DMS79 (cell line): ENCODE measurements at places on chromosomes 1 and 21.
A peak's percentile ranks its signal among the peaks of the same experiment; 100 is the strongest.

GRCh38 chr1:118209648-118210047 is 24.6 kb upstream of the SPAG17 start:
- DNase-seq: no peak

DNA sequence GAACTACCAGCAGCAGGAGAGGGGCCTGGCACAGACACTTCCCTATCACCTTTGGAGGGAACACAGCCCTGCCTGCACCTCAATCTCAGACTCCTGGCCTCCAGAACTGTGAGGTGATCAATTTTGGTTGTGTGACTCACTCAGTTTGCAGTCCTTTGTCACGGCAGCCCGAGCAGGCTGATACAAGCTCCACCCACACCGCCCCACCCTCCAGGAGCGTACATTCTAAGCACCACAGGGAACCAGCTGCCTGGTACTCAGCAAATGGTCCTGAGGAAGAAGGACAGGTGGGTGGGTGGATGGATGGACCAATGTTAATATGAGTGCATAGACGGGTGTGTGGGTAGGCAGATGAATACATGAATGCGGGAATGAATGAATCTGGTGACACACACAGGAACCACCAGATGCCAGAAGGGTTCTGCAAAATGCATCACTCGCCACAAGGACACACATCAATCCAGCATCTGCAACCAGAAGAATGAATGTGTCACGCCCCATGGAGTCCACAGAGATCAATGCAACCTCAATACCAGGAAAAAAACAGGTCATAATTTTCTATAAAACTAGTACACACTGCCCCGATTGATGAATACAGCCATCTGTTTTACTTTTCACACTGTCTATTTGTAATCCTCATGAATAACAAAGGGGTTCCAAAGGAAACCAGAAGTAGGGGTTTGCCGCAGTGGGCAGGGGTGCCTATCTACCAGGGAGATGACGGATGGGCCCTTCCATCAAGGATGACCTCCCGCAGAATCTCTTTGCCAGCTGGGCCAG is 284.5 kb downstream of the NPHP4 start:
- no peak for DNase-seq

DNA sequence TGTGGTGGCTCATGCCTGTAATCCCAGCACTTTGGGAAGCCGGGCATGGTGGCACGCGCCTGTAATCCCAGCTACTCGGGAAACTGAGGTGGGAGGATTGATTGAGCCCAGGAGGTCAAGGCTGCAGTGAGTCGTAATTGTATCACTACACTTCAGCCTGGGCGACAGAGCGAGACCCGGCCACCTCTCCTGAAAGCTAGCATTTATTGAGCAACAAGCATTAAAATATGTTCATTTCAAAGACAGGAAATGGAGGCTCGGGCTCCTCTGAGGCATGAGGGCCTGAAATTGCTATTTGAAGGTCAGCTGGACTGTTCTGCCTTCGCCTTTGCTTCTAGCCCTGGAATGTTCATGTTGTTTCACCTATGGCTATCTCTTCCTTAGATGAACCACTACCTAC is 34.5 kb downstream of the SPATA21 start:
- DNase-seq: no peak

DNA sequence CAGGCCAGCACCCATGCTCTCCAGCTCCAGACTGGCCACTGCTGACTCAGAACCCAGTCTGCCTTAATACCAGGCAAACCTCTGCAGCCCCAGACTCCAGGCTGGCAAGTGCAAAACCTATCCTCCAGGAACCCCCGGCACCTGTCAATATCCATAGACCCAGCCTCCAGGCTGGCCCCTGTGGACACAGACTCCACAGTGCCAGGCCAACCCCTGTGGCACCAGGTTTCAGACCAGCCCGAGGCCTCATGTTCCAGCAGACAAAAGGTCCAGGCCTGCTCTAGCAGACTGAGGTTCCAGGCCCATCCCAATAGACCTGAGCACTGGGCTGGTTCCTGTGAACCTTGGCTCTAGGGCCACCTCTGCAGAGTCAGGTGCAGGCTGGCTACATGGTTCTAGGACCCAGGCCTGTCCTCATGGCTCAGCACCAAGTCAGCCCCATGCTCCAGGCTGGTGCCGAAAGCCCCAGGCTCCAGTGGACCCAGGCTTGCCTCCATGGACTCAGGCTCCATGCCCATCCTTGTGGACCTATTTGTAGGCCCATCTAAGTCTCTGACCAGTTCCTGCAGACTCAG is 118.2 kb downstream of the WDR3 start:
- no peak for DNase-seq

- DNase-seq: no peak
Measured at GRCh38 chr1:171219346-171220080, 28.8 kb upstream of the FMO1 start.

DNA sequence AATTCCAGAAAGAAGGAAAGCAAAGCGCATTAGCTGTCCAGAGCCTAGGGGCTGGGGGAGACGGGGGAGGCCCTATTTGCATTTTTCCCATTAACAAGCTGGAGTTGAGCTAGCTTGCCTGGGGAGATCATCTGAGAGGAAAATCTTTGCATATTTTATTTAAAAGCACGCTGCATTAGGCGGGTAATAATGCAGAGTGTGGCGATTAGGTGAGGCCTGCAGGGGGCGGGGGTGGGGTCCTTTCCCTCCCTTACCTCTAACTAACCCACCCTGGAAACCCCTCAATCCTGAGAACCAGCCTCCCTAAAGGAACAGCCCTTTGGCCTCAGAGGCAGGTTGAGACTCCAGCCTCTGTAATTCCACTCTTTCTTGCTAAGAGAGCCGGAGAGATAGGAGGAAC is 16.2 kb downstream of the C1orf216 start:
- DNase-seq: no peak

DNA sequence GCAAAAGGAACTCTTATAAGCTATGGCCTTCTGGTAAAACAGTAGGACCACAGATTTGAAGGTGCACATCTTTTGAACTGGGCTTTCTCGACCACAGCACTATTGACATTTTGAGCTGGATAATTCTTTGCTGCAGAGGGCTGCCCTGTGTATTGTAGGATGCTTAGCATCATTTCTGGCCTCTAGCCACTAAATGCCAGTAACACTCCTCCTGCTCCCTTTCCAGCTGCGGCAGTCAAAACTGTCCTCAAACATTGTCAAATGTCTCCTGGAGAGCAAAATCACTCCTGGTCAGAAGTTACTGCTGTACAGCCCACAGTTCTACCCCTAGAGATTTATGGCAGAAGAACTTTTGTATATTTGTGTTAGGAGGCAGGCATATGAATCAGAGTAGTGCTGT is 836.7 kb downstream of the PLA2G4A start:
- no peak for DNase-seq

DNA sequence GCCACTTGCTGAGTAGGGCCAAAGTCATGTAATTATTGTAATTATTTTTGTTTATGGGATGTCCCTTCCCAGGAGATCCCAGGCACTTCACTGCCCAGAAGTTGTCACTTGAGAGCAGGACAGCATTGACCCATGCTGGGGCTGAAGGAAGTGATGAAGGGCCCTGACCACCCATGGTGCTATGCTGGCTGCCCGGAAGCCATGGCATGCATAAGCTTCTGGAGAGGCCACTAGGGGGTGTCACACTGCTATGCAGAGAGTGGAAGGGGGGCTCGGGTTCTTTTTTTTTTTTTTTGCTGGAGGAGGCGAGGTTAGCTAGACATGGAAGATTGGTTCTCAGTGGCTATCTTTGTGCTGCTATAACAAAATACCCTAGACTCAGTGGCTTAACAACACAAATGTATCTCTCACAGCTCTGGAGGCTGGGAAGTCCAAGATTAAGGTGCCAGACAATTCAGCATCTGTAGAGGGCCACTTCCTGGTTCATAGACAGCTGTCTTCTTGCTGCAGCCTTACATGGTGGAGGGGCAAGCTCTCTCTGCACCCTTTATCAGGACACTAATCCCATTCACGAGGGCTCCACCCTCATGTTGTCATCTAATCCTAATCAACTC is 84.9 kb downstream of the CNIH3 start:
- DNase-seq: no peak

DNA sequence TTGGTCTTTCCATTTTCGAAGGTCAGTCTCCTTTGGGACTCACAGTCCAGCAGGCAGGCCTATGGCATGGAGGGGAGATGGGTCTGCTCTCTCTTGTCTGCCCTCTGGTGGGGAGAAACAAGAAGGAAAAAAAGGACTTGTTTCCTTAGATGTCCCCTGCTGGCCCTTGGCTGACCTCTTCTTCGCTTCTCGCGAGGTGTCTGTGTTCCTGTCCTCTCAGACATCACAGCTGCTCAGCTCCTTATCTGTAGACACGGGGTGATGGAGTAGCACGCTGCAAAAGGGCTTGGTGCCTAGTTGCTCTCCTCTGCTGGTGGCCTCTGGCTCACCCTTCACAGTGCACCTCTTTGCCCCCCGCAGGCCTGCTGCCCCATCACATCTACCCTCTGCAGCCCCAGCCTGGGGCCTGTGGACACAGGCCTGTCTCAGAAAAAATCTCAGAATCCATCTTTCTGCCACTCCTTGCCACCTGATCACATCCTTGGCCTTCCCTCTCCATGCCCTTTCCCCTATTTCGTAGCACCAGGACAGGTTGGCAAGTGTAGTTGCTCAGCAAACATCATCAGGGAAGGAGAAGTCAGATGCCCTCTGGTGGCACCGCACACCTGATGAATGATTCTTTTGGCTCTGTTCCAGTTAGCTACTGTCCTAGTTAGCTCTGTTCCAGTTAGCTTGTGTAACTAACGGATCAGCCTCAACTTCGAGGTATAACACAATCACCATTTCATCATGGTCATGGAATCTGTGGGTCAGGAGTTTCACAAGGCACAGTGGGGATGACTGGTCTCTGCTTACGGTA is 18.7 kb upstream of the AK2 start:
- peak; percentile 27 for DNase-seq

DNA sequence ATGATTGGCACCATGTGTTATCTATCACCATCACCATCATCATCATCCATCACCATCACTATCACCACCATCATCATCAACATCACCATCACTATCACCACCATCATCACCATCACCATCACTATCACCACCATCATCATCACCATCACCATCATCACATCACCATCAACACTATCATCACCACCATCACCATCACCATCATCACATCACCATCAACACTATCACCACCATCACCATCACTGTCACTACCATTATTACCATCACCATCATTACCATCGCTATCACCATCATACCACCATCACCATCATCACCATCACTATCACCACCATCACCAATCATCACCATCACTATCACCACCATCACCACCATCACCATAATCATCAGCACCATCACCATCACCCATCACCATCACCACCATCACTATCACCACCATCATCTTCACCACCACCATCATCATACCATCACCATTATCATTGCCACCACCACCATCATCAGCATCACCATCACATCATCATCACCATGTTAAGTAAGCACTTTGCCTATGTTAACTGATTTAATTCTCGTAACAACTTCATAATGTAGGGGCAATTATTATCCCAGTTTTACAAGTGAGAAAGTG is 112.8 kb downstream of the LIPI start:
- DNase-seq: no peak

- DNase-seq: peak; percentile 88
Measured at GRCh38 chr1:51622455-51622913, 5.6 kb downstream of the OSBPL9 start.

GRCh38 chr1:150118716-150119115 is 31.0 kb upstream of the PLEKHO1 start:
- no peak for DNase-seq

GRCh38 chr21:35294231-35294898 is 245.3 kb upstream of the RUNX1 start:
- peak; percentile 13 for DNase-seq

GRCh38 chr1:183840140-183840539 is 35.2 kb downstream of the RGL1 start:
- DNase-seq: no peak

DNA sequence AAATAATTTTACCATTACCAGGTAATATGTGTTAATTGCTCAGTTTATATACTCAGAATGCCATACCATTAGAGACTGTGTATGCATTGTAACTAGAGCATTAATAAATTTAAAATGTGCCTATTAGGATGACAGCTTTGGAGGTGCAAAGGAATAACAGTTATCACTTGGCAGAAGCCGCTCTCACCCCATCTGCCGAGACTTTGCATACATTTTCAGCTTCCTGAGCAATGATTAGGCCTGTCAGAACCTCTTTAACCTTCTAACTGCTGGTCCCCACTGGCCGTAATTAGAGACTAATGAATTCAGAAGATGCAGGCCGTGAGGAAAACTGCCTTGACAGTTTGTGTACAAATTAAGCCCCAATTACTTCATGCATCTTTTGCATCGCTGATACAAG is 158.0 kb upstream of the PROX1 start:
- DNase-seq: no peak

DNA sequence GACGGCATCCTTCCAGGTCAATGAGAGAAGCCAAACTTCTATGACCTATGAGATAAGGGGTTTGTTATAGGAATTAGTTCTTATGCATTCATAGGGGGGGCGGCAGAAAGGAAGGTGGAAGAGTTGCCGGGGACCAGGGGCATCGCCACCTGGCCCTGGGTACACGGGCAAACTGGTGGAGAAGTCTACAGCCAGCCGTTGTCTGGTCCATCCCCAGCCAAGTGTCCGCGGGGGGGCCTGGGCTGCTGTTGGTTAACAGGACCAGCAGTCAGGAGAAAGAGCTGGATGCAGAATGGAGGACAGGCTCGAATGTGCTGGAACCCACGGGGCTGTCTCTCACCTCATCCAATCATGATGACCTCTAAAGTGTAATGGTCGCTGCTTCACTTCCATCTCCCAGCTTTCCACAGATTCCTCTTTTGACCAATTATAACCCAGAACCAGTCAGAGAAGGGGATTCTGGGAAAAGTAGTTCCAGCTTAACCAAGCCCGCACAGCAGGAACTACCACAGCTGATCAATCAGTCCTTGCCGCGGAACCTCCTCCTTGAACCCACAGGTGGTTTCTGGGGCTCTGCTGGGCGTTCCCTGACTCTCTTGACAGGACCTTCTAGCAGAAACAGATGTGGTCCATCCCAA is 17.8 kb downstream of the TMEM51 start:
- DNase-seq: no peak

DNA sequence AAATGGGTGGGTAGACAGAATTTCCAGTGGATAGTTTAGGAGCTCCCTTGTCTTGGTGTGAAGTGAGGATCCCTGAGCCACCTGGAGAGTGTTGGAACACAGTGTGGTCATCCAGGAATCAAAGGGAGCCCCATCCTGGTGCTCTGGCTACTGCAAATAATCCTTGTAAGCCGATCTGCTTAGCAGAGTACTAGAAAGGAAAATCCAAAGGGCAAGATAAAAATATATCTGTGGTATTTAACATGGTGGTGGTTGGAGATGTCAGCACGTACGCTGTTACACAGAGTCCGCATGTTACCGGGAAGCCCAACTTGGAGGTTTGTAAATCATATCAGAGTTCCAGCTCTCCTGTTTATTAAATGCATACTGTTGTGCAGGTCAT is 39.0 kb downstream of the VANGL1 start:
- DNase-seq: no peak

- DNase-seq: no peak
Measured at GRCh38 chr21:21132390-21132789, 134.2 kb downstream of the NCAM2 start.

- no peak for DNase-seq
Measured at GRCh38 chr1:68231627-68232288, 565 bp downstream of the WLS start.

GRCh38 chr1:195948123-195948895 is 659.9 kb downstream of the KCNT2 start:
- DNase-seq: no peak
